ENCODE measurements at places on chromosomes 2 and 18. TPM values are rescaled to one million over a fixed set of nuclear protein-coding genes. Genes with fewer than 3 reads are reported as not detected.

DNA sequence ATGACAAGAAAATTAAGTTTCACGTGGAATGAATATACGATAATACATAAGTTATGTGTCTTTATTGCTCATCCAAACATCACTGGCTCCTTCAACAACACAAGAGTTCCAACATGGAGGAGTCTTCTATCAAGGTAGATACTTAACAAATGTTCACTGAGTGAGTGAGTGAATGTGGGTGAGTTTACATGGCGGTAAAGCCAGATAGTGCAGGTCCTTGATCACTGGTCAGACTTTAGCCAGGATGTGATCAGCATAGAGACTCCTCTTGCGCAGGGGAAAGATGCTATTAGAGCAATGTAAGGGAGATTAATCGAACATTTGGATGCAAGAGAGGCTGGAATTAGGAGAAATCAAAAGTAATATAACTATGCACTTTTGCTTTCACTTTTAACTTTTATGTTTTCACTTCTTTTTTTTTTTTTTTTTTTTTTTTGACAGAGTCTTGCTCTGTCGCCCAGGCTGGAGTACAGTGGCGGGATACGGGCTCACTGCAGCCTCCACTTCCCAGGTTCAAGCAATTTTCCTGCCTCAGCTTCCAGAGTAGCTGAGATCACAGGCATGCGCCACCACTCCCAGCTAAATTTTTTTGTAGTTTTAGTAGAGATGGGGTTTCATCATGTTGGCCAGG lies 249.0 kb upstream of the ID2 start:
- no peak for DNase-seq

GRCh38 chr2:236827997-236828396 lies 257.7 kb upstream of the COPS8 start:
- DNase-seq = peak; percentile 92

DNA sequence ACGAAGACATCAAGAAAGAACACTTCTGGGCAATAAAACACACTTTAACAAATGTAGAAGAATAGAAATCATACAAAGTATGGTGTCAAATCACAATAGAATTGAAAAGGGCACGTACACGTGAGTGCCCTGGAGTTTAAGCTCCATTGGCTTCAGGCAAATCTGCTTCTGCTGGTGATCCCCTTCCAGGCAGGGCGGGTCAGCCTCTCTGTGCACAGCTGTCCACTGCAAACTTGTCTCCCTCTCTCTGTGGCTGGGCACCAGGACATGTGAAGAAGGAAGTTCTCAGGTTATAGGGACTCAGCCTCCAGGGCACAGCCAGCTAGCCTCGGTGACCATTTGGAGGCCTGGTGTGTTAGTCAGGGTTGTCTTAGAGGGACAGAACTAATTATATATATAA lies 66.0 kb downstream of the ST3GAL5 start:
- no peak for DNase-seq

Gene PLCL1
- 3.4 TPM for total RNA-seq

Gene CHAC2
- total RNA-seq = 8.1 TPM

GRCh38 chr2:109486711-109487535 lies 126.8 kb downstream of the SEPTIN10 start:
- DNase-seq = peak; percentile 67

Gene MC4R
- total RNA-seq = not detected

GRCh38 chr18:49905771-49906170 lies 92.4 kb upstream of the ACAA2 start:
- no peak for DNase-seq

GRCh38 chr2:232877940-232878511 lies 8.0 kb downstream of the SNORC start:
- DNase-seq = no peak

- DNase-seq = peak; percentile 91
Measured at GRCh38 chr18:39455285-39455684, 1889.7 kb upstream of the CELF4 start.

- no peak for DNase-seq
Measured at GRCh38 chr2:215119847-215120246, 18.6 kb downstream of the ABCA12 start.

DNA sequence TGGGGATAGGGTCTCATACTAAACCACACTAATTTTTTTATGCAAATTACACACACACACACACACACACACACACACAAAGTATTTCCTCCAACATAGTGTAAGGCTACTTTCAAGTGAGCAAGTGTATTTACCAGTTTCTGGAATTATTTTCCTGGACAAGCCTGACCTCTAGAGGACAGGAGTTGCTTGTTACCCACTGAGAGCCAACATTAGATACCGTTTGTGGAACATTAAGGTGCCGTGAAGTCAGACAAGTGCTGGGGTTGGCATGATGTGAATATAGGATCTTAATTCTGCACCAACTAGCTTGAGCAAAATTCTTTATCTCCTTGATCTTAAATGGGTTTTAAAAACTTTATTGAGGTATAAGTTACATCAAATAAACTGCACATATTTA lies 39.3 kb upstream of the SERPINB2 start:
- peak; percentile 62 for DNase-seq

DNA sequence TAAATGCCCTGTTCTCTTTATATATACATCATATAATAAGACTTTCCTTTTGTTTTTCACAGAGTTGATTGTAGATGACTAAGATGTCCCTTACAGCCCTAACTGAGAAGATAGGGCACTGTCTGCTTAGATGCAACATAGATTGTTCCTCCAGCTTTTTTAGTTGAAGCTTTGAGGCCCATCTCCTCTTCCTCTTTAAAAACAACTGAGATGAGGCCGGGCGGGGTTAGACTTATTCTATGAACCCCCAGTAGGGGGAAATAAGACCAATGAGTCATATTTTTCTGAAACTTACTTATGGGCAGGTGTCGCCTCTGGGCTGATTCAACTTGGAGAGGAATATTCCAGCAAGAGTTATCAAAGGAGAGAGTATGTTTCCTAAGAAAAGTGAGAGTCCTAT lies 84.6 kb downstream of the FBXO15 start:
- no peak for DNase-seq

Gene ALKAL2
- not detected for total RNA-seq
